Ureter (tissue), 1 donor: ENCODE measurements at places on chromosomes 11 and 22.

- peak; percentile 68 for DNase-seq
Measured at GRCh38 chr11:250740-251299, 14.0 kb downstream of the PSMD13 start.

DNA sequence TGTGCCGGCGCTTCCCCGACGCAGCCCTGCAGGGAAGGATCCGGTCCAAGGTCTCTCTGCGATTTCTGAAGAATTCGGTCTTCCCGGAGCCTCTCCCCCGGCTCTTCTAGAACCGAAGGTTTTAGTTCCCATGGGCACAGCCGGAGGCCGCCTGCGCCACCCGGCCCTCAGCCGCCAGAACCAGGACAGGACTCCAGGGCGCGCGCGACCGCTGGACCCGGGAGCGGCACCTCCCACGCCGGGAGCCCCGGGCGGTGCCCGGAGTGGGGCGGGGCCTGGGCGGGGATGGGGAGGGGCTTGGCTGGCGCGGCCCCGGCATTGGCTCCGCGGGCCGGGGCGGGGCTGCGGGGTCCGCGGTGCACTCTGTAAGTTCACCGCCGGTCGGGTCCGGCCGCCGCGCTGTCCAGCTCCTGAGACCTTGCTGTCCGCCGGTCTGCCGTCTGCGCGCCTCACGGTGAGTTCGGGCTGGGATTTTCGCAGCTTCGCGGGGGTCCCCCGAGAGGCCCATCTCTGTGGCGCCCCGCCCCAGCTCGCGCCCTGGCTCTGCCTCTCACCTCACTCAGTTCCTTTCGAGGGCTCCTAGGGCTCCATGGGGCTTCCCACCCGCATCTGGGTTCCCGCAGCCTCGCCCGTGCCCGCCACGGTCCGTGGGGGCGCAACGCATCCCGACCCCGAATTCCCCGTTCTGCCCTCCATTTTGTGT, at the start of gene CDC42EP2:
TSS of gene CDC42EP2 (plus strand) at position 366 of the 703 bp plus-strand sequence. CDS start 6,033 bp downstream, outside the sequence.
- DNase-seq, result peak; percentile 92

- no peak for DNase-seq
Measured at GRCh38 chr11:15794361-15795150, 561.8 kb downstream of the SOX6 start.

GRCh38 chr11:16171882-16172281, 184.5 kb downstream of the SOX6 start:
- DNase-seq, result no peak

- no peak for DNase-seq
Measured at GRCh38 chr11:26558190-26558589, 13.9 kb downstream of the MUC15 start.

DNA sequence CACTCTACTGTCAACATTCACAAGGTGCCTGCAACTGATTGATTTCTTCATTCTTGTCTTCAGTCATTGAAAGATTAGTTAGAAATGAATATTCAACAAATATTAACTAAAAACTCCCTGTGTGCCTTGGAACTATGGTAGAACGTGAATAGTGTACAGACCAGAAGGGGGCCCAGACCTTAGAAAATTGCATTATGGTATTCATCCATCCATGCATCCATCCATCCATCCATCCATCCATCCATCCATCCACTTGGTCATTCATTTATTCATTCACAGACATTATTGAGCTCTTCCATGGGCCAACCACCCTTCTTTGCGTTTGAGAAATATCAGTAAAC, 10.2 kb upstream of the ACCSL start:
- DNase-seq, result no peak

DNA sequence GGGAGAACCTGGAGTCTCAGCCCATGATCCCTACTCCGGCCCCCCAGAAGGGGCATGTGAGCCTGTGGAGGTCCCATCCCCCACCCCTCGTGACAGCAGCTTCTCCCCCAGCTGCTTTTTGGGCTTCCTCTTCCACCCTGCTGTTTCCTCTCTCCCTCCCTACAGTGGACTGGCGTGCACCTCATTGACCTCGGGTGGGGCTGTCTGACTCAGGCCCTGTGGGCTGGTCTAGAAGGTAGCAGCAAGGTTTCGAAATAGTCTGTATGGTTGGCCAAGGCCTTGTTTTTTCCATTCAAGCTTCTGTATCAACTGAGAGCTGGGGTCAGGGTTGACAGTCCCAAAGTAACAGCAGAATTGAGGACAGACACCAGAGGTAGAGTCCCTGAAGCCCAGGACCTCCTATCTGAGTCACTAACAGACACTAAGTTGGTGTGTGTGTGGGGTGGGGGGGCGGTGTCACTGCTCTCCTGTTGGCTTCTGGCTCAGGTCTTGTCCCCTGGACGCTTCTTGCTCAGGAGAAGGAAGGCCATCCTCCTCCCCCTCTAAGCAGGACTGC, 7.7 kb downstream of the SLC37A2 start:
- peak; percentile 88 for DNase-seq
